CD4-positive, alpha-beta T cell (primary cell): ENCODE measurements at places on chromosomes 7 and 10. TPM values are rescaled to one million over a fixed set of nuclear protein-coding genes. Genes with fewer than 3 reads are reported as not detected.

DNA sequence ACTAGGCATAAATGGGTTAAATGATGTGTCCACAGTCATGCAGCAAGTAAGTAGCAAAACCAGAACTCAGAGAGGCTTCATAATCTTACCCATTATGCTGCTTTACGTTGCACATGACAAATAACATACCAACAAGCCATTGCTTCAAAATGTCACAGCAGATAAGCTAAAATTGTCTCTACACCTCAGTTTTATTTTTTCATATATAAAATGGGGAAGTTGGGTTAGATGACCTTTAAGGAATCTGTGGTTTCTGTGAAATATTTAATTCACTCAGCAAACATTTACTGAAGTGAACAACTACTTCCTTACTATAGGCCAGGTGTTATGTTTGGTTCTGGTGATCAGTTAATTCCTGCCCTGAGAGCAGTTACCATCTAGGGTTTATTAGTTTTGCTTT is 2.2 kb upstream of the ASCC1 start:
- no peak for DNase-seq

Gene NPTX2
- total RNA-seq: not detected

DNA sequence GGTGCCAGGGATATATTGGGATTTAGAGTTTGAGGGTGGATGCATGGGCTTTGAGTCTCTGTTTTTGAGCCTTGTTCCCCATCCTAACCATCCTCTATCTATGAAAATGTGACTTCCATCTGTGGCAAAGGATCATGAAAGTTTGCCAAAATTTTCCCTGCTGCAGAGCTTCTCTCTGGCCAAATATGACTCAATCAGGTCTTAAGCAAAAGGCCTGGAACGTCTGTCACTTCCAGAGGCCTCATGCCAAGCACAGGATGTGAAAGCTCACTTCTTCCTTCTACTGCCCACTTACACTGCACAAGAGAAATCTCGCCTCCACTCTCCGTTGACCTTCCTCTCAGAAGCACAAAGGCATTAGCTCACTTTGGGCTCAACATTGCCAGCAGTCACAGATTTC is 696.9 kb upstream of the NRP1 start:
- no peak for DNase-seq

- DNase-seq: no peak
These were observed 39.5 kb upstream of the ANKRD1 start for GRCh38 chr10:90960355-90960814.

DNA sequence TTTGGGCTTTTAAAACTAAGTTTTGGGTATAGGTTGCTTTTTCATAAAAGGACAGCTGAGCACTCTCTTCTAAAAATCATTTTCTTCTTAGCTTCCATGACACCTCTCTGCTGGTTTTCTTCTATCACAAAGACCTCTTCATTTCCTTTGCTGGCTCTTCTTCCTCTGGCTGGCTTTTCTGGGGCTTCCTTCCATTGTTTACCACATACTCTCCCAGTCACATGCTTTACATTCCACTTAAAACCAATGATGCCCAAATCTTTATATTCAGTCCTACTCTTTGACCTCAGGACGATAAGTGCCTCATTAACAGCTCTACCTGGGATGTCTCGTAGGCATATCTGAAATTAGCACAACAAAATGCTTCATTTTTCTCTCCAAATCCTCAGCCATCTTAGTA is 26.8 kb downstream of the FAM133B start:
- DNase-seq: no peak

- DNase-seq: peak; percentile 11
These were observed 519 bp downstream of the PITRM1 start for GRCh38 chr10:3172081-3172445.

GRCh38 chr7:146728141-146728540 is 611.5 kb downstream of the CNTNAP2 start:
- DNase-seq: no peak

DNA sequence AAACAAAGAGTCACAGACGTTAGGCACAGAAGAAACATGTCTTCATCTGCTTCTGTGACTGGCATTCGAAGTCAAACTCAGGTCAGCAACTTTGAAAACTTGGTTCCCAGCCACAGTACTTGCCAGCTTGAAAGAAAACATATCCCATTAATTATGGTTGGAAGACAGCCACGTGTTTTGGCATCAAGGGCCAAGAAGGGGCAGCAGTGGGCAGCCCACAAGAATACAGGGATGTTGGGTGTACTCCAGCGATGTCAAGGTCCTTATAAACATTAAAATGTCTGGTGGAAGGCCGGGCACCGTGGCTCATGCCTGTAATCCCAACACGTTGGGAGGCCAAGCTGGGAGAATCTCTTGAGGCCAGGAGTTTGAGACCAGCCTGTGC is 29.5 kb downstream of the JCAD start:
- no peak for DNase-seq

DNA sequence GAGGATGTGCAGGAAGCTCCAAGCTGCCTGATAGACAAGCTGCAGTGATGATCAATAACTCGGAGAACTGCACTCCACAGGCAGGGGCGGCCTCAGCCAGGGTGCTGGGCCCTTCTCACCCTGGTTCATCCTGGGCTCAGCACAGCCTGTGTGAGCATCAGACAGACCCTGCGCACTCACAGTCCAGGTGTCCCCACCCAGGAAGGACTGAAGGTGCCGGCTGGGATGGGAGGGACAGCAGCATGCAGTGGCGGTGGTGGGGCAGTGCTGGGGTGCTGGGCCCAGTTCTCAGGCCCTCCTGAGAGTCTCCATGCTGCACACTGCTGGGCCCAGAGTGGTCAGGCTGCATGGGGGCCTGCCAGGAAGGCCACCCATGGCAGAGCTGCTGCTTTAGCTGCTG is 74.1 kb downstream of the ITIH5 start:
- no peak for DNase-seq

GRCh38 chr10:118207470-118208007 is 134.6 kb downstream of the FAM204A start:
- DNase-seq: no peak

DNA sequence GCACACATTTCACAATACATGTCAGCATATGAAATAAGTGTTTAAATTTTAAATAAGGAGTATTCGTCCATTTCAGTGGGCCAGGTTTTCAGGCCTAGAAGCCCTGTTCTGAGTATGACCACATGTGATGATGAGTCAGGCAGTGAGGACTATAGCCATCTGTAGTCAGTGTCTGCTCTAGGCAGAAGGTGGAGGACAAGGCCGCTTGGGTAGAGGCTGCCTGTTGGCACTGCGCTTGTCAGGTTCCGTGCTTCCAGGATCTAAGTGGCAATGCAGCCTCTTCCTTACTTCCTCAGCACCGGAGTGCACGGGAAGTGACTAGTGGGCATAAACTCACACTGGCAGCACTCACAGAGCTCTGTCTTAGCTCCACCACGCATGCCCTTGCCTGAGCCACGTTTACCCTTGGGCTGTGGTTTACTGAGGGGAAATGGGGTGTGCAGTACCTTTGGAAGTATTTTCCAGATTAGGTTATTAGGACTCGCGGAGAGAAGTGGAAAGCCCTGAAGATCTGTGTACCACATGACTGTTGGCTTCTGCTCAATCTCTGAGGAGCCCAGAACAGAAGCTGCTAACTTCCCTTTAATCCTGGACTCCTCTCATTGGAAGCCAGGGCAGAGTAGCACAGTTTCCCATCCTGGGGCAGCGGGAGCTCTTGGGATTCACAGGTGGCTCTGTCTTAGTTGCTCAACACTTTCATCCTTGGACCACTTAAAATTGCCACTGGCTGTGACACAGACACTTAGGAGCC is 87.5 kb upstream of the GJD4 start:
- no peak for DNase-seq

Gene FGL2
- total RNA-seq: 1.6 TPM

DNA sequence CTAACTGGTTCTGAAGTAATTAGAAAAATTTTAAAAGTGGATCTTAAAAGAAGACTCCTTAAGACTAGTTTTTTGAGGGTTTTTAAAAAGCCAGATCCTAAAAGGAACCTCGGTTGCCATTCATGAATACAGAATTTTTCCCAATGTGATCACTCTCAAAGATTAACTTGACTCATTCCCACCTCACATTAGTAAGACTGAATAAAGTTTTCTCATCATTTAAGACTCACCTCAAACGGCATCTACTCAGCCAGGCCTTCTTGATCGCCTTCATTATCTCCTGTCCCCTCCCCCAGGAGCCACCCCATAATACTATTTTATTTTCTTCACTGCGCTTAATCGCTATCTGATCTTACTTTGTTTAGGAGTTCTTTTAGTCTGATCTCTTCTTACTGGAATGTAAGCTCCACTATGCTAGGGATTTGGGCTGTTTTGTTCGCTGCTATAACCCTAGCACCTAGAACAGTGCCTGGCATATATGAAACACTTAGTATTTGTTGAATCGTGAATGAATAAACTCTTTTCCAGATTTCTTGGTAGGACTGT is 55.9 kb upstream of the PCGF5 start:
- DNase-seq: no peak

- no peak for DNase-seq
These were observed 26.6 kb upstream of the FOXP2 start for GRCh38 chr7:114388021-114388420.

GRCh38 chr10:75972491-75973276 is 541.3 kb downstream of the LRMDA start:
- DNase-seq: no peak

DNA sequence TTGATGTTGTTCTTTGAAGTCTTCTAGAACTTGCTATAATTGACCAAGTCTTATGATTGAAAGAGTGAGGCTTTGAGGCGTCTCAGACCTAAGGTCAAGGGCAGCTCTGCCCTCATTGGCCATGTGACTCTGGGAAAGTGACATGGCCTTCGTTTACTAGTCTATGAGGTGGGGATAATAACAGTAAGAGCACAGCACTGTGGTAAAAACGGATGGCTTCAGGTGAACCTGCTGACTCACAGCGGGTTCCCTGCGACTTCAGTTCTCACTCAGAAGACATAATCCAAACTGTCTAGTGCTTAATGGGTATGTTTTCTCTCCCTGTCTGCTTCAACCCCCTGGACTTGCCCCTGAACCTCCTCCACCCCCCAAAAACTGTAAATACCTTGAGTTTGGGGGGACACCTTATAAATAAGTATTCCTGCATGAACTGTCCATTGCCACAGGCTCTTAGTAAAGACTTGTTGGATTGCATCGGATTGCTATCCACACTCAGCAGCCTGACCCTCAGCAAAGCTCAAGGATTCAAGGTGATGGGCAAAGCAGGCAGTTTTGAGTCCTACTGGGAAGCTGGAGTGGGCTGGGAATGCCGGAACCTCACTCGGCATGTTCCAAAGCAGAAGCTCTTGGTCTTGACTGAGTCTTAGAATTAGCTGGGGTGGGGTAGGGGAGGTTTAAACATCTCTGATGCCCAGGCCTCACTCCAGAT is 304.6 kb downstream of the KLF6 start:
- no peak for DNase-seq

GRCh38 chr7:37441386-37441760 is 7.3 kb downstream of the ELMO1 start:
- DNase-seq: no peak

- DNase-seq: no peak
These were observed 50.7 kb upstream of the CPXM2 start for GRCh38 chr10:123942114-123942861.

DNA sequence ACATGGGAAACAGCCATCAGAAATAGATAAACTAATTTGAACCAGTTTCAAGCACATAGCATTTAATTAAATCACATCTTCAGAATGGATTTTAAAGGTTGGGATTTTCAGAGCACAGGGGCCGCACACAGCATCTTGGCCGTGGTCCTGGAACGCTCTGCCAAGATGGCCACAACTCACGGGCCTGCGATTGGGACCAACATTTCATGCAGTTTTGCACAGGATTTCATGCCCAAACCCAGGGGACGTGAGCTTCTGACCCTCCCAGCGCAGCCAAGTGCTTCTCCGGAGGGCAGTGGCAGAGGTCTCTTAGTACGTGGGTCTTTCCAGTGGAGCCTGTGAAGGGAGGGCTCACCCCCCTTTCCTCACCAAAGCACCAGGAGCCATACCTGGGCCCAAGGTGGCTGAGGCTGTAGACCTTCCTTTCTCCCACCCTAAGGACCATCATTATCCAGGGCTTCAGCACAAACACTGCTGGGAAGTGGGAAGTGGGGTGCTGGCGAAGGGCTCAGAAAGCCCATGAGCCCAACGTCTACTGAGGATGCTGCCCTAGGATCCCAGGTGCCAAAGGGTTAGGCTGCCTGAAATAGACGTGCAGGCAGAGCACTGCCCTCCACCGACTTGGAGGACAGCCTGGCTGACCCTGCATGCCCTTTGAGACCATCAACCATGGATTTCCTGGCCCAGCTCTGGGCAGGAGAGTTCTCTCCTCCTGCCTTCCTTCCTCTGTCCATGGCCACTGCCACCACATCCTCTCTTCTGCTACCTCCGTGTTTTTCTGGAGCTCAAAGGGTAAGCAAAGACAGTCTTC is 611.2 kb upstream of the MGMT start:
- no peak for DNase-seq

GRCh38 chr10:133278577-133279265 is 2.1 kb upstream of the ADAM8 start:
- DNase-seq: peak; percentile 49

GRCh38 chr10:106980495-106981451 is 183.7 kb downstream of the SORCS1 start:
- DNase-seq: no peak

Gene MDFIC
- total RNA-seq: 25.9 TPM

- DNase-seq: no peak
These were observed 750.3 kb downstream of the ANKRD7 start for GRCh38 chr7:118974836-118975235.

- DNase-seq: no peak
These were observed 11.5 kb upstream of the RHBDD2 start for GRCh38 chr7:75867390-75867717.

DNA sequence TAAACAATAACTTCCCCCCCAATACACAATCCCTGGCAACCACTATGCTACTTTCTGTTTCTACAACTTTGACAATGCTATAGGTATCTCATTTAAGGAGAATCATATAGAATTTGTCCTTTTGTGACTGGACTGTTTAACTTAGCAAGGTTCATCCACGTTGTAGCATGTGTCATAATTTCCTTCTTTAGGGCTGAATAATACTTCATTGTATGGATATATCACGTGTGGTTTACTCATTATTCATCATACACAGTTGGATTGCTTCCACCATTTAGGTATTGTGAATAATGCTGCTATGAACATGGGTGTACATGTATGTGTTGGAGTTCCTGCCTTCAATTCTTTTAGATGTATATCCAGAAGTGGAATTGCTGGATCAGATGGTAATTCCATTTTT is 111.0 kb downstream of the LMBR1 start:
- no peak for DNase-seq

GRCh38 chr10:48288661-48289060 is 14.2 kb upstream of the FRMPD2 start:
- DNase-seq: no peak

DNA sequence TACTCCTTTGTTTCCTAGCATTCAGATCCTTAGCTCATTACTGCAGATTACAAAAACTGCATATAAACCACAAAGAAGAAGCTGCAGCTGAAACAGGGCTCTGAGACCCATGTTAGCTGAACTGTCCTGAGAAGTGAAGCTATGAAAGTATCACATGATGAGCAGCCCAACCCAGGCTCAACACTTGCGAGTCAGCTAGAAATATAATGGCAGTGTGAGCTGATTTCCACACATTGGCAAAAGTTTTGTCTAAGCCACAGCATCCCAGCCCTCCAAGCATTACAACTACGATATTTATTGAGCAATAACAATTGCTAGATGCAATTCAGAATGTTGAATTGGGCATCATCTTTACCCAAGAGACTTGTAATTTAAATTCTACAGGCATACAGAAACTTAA is 34.5 kb upstream of the SKAP2 start:
- no peak for DNase-seq

- DNase-seq: no peak
These were observed 282.4 kb downstream of the SORCS3 start for GRCh38 chr10:104923501-104923900.

Gene CPA2
- not detected for total RNA-seq

Gene DNAJC12
- total RNA-seq: not detected
